GM13977 (cell line): ENCODE measurements at places on chromosomes 13 and 19.

DNA sequence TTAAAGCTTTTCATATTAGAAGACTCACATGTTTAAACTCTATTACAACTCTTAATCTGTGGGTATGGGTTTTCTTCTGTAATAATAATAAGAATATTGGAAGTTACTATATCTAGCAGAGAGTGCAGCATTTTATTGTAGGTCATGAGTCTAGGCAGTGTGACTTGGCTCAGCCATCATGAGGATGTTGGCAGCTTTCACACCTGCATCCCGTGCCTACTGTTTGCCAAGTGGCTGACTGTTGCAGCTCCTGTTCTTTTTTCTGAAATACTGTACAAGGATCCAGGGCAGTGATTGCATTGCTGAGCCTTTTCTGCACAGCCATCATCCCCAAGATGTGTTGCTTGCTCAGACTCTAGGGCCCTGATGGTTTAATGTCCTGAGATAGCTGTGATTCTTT, 47.4 kb downstream of the MTUS2 start:
- no peak for DNase-seq

DNA sequence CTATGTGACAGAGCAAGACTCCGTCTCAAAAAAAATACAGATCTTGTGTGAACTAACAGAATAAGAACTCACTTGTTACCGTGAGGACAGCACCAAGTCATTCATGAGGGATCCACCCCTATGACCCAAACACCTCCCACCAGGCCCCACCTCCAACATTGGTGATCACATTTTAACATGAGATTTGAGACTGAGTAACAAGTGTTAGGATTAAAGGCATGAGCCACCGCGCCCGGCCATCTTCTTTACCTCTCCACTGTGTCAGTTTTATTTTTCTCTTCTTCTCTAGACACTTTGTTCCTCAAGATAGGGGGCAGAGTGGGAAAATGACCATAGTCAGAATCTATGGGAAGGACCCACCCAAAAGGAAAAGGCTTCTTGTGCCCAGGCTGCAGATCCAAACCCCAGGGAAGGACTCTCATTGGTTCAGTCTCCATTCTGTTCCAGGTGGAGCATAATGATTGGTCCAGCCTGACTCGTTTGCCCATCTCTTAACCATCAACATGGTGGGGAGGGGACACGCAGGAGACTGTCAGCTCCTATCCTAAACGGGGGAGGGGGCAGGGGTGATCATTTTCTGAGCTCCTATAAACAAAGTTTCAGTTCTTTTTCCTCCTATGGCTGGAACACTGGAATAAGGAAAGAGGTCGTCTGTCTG, 1.3 kb upstream of the CALM3 start:
- no peak for DNase-seq

GRCh38 chr19:33050110-33050509, 14.6 kb downstream of the RHPN2 start:
- DNase-seq: no peak

DNA sequence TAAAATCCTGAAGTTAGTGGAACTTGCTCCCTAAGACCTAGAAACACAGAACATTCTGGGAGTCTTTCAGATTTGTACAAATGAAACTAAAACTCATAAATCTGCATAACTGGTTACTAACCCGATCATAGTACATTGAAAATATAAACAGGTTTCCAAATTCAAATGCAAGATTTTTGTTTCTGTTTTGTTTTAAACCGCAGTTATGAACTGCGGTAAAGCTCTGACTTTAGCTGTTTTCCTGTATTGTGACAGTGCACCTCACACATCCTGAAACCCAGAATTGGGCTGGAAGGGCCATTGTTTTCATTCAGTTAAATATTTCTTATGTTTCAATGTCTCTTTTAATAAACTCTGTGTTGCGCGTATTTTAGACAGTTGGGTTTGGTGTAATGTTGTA, 204.7 kb downstream of the SHISA2 start:
- peak; percentile 9 for DNase-seq

GRCh38 chr19:40542202-40542859, 34.3 kb upstream of the SHKBP1 start:
- no peak for DNase-seq

DNA sequence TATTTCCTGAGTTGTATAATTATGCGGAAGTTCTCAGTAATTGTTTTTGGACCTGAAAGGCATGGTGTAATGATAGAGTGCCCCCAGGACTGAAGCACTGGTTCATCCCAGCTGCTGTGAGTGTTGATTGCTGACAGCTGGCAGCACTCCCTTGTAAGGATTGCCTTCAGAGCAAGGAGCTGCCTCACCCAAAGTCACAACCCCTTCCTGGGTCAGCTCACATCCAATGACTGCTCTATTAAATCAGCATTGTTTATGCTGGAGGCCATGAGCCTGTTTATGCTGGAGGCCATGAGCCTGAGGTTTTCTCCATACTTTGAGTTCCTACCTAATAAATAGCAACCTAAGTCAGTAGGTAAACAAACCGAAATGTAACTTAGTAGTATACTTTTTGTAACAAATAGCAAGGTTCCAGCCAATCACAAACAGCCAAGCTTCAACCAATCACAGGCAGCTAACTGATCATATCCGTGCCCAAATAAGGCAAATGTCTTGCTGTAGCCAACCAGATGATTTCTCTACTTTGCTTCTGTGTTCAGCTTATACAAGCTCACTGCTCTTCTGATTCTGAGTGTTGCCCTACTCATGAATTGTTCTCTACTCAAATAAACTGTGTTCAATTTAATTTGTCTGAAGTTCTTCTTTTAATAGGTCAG, 11.7 kb upstream of the SPACA6 start:
- no peak for DNase-seq
